ENCODE measurements at places on chromosomes 6 and 20.
A peak's percentile ranks its signal among the peaks of the same experiment; 100 is the strongest.

- DNase-seq, result no peak
Observed at GRCh38 chr6:10390495-10391298, 24.2 kb downstream of the TFAP2A start.

DNA sequence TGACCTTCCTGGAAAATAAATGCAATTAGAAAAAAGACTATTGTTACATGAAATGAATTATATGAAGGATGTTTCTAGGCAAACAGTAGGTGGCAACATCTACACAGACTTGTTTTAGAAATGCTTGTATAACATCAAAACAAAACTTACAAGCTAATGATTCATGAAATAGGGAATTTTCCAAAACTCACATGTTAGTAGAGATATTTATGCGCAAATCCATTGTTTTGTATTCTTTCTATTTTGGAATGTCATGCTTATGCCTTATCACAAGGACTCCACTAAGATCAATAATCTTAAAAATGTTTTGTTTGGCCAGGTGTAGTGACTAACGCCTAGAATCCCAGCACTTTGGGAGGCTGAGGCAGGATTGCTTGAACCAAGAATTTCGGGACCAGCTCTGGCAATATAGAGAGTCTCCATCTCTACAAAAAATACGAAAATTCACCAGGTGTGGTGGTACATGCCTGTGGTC is 32.3 kb upstream of the LGSN start:
- DNase-seq, result no peak

- no peak for DNase-seq
Observed at GRCh38 chr6:107666084-107666980, 157.8 kb downstream of the SCML4 start.

DNA sequence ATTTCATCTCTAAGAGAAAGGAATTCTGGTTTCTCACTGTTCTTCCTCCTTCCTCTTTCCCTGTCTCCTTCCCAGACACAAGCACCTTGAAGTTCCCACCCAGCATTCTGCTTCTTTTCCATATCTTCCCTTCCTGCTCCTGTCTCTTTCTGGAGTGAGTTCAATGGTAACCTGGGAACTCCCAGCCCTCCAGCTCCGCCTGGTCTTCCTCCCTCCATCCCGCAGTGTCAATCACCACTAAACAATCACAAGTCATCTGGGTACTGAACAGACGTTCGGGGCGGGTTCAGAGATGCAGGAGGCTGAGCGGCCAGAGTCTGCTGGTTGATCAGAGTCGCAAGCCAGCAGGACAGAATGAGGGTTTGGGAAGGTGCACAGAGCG is 7.7 kb downstream of the TTBK1 start:
- DNase-seq, result no peak

GRCh38 chr20:51511861-51512619 is 30.5 kb downstream of the NFATC2 start:
- no peak for DNase-seq

DNA sequence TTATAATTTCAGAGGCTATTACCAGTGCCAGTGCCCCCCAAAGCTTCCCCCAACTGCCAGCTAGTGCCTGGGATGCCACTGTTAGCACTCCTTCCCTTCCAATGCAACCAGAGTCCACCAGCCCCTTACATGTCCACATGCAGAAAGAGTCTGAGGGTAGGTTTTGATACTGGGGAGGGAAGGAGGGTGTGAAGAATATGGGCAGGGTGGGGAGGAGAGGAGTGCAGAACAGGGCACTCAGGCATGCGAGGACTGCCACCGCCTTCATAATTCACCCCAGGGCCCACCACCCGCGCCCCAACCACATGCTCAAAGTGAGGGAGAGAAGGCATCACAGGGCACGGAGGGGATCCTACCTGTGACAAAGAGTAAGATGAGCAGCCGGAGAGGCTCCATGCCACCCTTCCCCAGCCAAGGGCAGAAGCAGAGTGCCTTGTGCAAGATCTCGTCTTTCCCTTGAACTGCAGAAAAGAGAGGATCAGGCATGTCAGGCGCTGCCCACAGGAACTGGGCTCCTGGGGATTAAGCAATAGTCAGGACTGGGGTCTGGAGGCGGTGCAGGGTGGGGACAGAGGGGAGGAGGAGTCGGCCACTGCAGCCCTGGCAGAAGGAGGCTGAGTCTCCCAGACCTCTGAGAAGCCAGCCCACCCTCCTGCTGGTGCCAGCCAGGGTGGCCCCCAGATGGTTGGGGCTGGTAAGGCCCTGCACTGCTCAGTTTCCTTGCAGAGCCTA is at the start of gene TREM2:
TREM2 (minus strand) TSS at position 430 of the 732 bp plus-strand sequence; CDS start at position 396, 34 bp downstream.
- DNase-seq, result no peak

DNA sequence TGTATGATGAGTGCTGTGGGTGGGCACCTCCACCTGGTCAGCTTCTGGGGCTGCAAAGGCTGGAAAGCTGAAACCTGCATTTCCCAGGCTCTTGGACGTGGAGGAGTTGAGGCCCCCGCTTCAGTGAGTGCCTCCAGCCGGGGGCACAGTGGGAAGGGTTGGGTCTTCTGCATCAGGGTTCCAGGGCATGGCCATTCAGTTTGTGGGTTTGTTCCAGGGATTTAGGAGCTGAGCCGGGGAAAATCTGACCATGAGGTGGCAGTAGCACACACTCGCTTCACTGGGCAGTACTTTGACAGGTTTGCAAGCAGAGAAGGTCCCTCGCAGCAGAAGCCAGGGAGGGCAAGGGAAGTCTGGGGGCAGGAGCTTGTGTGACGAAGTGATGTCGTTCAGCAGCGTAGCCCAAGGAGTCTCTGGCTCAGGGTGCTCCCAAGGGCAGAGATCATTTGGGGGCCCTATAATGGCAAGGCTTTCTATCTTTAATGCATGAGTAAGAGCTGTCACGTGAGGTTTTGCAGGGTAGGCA is 69.5 kb upstream of the SULF2 start:
- DNase-seq, result no peak

- no peak for DNase-seq
Observed at GRCh38 chr6:160378882-160379281, 30.7 kb downstream of the SLC22A3 start.

- no peak for DNase-seq
Observed at GRCh38 chr6:25316626-25317025, 37.5 kb downstream of the CARMIL1 start.

GRCh38 chr6:12969966-12970365 is 253.4 kb downstream of the PHACTR1 start:
- no peak for DNase-seq

DNA sequence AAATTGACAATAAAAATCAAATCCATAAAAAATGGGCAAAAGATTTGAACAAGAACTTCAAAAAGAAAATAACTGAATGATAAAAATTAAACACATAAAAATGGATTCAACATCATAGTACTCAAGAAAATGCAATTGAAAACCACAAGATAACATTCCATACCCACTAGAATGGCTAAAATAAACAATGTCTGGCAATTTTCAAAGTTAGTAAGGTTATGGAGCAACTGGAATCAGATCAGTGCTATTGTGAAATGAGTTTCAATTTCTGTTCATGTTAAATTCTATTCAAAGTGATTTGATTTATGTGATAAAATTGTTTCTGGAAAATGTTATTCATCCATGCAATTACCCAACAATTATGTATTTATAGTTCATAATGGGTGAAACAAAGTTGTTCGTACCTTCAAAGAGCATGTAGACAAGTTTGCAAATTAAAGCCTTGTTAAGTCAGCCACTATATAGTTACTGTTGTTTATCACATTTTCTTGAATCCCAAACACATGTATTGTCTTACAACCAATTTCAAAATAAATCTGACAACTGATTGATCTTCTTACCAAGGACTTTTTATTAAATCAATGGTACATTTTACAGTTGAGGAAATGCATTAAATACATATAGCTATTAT is 151.5 kb upstream of the CENPW start:
- DNase-seq, result no peak

DNA sequence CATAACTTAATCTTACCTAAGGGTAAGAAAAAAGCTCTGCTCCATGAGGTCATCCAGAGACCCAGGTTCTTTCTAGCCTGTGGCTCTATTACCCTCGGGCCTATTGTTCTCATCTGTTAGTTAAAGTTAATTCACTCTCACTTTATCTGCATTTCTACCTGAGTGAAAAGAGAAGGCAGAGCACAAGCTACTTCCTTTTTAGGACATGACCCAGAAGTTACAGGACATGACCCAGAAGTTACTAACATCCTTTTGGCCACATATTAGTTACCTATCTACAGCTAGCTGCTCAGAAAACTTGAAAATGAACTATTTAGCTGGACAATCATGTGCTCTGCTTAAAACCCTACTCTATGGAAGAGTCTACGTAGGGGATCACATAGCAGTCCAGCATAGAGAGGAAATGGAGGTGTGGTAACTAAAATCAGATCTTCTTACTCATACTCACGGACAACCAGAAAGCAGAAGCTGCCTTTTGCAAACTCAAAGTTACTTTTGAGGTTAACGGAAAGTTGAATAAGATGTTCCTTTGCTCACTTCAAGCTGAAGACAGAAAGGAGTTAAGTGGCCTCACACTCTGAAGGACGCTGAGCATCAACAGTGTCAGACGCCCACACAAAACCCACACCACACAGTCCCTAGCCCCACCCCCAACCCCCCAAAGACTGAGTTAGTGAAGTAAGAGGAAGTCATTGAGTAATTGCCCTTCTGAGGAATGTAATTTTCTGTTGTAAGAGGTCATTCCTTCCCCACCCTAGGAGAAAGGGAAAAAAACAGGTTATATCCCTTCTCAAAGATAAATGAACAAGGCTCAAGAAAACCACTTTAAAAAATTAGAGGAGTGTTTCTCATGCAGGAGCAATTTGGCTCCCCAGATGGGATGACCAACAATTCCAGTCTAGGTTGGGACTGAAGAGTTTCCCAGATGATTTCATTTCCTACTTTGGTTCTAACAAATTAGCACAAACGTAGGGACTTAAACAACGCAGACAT is 45.9 kb upstream of the TAB2 start:
- DNase-seq, result peak; percentile 81

- DNase-seq, result no peak
Observed at GRCh38 chr20:34037767-34038166, 44.1 kb downstream of the RALY start.

DNA sequence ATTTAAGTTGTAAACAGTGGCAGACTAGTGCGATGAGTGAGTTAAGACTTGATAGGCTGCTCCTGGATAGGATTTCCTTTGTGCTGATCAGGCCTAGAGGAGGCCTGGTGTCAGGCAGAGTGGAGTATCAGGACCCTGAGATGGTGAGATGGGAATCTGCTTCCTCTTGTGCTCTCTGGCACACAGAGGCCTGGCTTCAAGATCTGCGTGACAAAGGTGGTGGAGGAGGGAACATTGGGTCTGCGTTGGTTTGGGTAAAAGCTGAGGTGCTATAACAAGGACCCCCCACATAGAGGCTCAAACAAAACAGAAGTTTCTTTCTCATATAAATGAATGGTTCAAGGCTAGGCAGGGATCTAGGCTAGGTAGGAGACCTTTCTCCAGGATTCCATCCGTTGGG is 20.3 kb downstream of the SCAND1 start:
- DNase-seq, result no peak

DNA sequence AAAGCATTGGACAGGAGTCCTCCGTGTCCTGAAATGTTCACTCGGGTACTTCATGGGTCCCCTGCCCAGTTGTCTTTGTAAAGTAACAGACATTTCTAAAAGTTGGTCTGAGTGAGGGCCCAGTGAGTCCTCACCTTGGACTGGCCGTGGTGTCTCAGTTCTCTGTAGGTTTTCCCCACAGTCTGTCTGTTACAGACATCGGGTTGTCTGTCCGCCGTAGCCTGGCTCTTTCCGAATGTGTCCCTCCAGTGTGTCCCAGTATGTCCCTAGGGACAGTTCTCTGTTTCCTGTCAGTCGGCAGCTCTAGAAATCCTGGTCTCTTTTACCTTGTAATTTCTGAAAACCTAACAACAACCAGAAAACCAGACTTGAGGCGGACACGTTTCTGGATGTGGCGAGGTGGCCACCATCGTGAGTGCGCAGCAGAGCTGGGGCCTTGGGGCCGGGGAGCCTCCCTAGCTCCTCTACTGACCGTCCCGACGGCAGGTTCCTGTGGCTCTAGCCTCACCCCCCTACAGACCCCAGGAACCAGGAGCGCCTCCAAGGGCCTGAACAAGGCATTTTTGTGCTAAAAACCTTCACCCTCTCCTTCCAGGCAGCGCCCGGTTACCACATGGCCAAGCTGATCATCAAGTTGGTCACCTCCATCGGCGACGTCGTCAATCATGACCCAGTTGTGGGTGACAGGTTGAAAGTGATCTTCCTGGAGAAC is 42.2 kb downstream of the PYGB start:
- no peak for DNase-seq

DNA sequence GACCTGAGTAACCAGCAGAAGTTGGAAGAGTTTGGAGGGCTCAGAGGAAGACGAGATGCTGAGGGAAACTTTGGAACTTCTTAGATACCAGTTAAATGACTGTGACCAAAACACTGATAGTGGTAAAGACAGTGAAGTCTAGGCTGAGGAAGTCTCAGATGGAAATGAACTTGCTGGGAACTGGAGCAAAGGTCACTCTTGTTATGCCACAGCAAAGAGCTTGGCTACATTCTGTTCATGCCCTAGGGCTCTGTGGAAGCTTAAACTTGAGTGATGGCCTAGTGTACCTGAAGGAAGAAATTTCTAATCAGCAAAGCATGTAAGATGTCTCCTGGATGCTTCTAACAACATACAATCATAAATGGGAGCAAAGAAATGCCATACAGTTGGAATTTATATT is 24.7 kb downstream of the WDR27 start:
- no peak for DNase-seq

DNA sequence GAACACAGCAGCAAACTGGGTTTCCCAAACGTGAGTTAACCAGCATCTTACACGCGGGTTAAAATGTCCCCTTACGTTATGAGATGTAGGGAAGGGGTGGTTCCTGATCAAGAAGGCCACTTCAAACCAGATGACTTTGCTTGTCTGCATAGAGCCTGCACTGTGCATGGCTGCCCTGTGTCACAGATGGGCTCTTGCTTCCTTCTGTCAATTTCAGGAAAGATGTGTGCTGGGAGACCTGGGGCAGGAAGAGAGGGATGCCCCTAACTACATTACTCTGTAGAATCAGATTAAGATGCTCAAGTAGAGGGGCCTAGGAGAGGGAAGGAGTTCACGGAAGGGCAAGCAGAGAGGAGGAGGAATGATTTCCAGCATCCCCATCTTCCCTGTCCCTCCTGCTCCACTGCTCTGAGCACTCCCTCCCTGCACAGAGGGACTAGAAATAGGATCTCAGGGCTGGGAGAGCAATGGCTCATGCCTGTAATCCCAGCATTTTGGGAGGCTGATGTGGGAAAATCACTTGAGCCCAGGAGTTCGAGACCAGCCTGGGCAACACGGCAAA is 63.5 kb upstream of the ZMYND8 start:
- no peak for DNase-seq

DNA sequence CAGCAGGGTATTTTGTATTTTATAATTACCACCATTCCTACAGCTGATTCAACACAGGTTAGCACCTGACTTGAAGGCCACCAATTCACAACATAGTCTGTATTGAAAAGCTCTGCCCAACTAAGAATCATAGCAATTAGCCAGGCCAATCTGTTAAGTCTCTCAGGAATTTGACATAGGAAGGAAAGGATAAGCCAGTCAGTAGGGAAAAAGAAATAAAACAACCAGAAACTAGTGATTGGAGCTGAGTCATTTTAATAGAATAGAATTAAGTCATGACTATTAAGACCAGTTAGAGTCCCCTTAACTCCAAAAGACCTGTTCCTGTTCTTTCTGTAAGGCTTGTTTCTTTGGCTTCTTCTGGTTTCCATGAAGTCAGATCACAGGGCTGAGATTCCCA is 8.1 kb downstream of the RANBP9 start:
- no peak for DNase-seq

Data from stimulated activated CD8-positive, alpha-beta memory T cell treated with anti-CD3 and anti-CD28 coated beads, Interleukin-4, amount 100 ng/mL, for 4 hours (primary cell).